ENCODE measurements at places on chromosomes 16 and 17. TPM values are rescaled to one million over a fixed set of nuclear protein-coding genes. Genes with fewer than 3 reads are reported as not detected.

DNA sequence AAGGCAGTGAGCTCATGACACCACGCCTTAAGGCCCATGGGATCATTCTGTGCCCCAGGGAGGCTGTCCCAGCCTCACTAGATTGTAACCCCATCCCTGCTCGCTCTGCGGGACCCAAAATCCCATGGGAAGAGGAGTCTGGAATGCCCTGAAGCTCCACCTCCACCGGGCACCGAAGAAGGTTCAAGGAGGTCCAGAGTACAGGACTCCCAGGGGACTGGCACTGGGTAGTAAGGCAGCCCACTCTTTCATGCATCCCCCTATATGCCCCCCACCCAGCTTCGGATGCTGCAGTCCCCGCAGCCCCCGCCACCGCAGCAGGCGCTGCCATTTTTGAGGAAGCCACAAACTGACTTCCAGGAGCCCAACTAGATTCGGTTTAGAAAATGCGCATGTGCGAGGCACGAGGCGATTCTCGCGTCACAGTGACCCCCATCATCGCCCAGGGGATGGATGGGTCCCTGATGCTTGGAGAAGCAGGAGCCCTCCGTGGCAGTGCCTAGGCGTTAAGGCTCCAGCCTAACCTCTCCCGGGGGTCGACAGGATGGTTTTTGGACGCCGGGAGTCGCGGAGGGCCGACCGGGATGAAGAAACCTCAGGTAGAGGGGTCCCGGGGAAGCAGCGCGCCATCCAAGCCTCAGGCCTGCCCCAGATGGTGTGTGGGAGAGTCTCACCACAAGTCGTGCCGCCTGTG is 1681.0 kb downstream of the TP53TG3F start:
- DNase-seq: no peak

DNA sequence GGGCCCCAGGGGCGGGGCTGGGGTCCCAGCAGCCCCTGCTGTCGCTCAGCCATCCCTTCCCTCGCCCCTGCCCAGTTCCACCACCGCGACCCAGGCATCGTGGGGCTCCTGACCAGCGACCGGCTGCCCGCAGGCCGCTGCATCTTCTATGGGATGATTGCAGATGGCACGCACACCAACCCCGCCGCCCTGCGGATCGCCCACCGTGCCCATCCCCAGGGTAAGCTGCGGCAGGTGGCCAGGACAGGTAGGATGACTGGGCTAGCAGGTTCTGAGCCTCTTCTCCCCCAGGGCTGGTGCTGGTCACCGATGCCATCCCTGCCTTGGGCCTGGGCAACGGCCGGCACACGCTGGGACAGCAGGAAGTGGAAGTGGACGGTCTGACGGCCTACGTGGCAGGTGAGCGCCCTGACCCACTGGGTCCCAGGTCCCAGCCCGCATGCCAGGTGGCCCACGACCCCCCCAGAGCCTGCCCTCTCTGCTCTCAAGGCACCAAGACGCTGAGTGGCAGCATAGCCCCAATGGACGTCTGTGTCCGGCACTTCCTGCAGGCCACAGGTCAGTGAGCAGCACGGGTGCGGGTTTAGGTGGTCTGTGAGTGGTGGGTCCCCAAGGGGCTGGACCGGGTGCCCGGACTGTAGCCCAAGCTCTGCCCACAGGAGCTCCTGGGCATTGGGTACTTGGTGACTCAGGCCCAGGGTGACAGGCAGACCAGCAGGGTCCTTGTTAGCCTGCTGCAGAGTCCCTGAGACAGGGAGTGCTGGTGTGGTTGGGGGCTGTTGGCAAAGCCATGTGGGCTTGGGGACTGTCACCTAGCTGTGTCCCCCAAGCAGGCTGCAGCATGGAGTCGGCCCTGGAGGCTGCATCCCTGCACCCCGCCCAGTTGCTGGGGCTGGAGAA is 2.8 kb downstream of the CEMP1 start:
- DNase-seq: no peak

DNA sequence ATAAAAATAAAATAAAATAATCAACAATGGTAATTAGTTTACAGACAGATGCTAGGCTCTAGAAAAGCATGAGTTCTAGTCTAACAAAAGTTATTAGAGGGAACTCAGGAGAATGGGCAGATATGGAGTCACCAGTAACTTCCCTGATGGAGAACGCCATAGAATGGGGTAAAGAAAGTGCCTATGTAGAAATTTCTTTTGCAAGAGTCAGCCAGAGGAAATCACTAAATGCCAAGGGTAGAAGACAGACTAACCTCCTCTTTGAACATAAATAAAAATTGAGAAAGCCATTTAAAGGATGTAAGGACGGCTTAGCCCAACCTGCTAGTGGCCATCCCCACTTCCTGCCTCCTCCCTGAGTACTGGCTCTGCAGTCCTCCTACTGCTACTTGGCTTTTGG is 141.6 kb downstream of the VPS53 start:
- no peak for DNase-seq

DNA sequence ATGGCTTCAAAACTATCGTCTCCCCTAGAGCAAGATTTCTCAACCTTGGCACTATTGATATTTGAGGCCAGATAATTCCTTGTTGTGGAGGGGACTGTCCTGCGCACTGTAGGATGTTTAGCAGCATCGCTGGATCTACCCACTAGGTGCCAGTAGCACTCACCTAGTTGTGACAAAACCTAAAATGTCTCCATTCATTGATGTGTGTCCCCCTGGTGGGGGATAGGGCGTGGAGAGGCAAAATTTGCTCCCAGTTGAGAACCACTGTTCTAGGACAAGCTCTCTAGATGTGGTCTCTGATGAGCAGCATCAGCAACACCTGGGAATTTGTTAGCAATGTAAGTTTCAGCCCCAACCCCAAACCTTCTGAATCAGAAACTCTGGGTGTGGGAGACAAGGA is 259.0 kb downstream of the XYLT1 start:
- no peak for DNase-seq

Gene OR2C1
- not detected for total RNA-seq

Gene KRT14
- total RNA-seq: not detected

Measured in heart left ventricle (tissue), 16 donors.